ENCODE measurements at places on chromosomes 6 and 20. TPM values are rescaled to one million over a fixed set of nuclear protein-coding genes. Genes with fewer than 3 reads are reported as not detected.

Gene POLR3F
- 12.2 TPM for total RNA-seq

GRCh38 chr6:17086469-17086868, 15.4 kb upstream of the STMND1 start:
- DNase-seq: no peak

DNA sequence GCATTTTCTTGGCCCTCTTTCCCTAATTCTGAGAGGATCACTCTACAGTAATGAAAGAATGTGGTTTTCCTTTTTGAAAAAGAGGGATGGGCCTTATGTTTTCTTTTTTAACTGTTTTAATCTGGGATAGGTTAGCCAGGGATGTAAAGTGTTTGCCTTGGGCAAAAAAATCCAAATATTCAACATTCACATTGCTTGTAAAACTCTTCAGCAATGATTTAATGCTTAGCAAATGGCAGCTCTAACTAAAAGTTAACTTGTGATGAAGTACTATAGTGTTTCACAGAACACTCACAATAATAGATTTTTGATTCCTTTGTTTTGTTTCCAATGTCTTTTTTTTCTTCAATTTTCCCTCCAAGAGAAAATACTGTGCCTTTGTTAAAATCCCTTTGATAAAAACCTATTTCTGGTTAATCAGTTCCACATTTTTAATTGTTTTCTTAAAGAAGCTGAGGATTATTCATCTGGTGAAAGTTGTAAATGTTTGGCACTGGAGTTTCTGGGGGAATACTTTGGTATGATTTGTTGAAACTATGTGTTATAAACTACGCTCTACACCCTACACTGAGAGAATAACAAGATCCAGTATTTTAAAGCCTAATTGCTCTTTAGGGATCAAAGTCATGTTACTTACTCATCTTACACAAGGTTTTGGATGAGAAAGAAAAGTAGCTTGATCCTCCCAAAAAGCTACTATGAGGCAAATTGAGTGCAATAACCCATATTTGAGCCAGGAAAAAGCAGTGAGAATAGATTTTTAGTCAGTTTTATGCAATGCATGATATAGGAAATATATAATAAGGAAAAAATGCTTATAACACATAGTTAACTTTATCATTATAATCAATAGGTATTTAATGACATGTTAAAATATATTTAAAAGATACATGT, 335.8 kb downstream of the EPHA7 start:
- no peak for DNase-seq

Gene TSBP1
- total RNA-seq: not detected

Gene CNKSR3
- total RNA-seq: 17.1 TPM

- no peak for DNase-seq
These were observed 9.5 kb downstream of the NKX2-2 start for GRCh38 chr20:21504323-21504722.

Gene SRSF12
- total RNA-seq: 18.2 TPM

Gene PRELID3B
- 33.3 TPM for total RNA-seq

DNA sequence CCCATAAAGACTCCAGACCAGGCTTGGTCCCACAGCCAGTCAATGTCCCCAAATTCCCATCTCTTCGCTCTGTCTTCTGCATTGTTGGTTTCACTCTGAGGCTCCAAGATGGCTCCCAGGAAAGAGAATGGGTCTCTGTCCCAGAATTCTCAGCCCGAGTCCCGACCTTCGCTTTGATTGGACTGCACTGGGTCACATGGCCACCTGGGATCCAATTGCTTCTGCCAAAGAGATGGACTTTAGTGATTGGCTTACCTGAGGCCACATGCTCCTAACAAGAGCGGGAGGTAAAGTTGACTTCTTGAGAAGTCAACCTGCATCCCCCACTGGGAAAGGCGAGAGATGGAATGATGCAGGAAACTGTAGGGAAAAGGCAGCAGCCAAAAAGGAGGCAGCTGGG, 104.7 kb upstream of the PMEPA1 start:
- no peak for DNase-seq

Gene TRIM10
- total RNA-seq: not detected

DNA sequence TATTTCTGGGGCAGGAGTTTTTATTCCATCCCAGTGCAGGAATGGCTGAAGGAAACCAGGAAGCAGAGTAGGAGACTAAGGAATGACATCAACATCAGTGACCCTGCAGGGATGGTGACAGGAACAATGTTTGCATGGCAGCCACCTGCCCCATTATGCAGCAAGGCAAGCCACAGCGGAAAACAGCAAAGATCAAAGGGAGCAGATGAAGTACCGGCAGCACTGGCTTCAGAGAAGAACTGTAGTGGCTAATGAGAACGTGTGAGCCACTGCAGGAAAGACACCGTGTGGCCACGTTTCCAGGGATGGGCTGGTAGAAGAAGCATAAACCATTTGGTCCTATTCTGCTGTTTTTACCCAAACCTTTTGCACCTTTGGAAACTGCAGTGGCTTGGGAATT, 52.9 kb upstream of the TAB2 start:
- no peak for DNase-seq

GRCh38 chr20:853406-853996, 20.0 kb downstream of the FAM110A start:
- DNase-seq: no peak

DNA sequence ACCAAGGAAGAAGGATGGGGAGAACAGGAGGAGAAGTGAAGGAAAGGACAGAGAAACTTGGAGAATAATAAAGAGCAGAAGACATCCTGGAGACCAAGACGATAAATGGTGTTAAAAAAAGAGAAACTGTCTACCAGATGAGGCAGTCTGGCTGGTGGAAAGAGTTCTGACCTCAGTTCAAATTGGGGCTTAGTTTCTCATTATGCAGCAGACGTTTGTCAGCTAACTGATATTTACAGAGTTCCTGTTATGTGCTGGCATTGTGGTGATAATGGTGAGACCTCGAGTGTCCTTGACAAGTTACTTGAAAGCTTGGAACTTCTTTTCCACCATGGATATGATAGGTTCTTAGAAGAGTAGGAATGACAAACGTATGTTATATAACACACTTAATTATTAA, 142.7 kb downstream of the LRRC1 start:
- no peak for DNase-seq

Gene HCRTR2
- total RNA-seq: 2.4 TPM

DNA sequence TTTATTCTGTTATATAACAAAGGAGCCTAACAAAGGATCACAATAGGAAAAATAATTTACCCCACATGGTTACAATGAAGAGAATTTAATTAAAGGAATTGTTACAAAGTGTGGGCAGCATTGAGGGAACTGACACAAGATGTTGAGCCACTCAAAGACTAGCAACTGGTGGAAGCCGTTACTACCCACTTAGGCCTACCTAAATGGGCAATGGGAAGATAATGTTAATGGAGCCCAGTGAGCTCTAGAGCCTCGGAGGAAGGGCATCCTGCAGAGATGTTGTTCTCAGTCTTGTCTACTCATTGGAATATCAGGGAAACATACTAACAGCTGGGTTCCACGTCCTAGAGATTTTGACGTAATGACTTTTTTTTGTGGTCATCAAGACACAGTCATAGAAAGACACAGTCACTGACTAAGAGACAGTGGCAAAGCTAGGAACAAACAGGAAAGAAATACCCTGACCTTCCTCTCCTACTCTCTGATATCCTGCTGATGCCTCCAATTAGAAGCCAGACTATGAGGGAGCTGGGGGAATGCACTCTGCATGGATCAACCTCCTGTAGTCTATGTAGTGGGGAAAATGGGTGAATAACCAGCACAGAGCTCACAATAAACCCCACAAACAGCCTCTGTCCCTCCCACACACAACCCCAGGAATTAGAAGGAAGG, 523.8 kb upstream of the FLRT3 start:
- no peak for DNase-seq

DNA sequence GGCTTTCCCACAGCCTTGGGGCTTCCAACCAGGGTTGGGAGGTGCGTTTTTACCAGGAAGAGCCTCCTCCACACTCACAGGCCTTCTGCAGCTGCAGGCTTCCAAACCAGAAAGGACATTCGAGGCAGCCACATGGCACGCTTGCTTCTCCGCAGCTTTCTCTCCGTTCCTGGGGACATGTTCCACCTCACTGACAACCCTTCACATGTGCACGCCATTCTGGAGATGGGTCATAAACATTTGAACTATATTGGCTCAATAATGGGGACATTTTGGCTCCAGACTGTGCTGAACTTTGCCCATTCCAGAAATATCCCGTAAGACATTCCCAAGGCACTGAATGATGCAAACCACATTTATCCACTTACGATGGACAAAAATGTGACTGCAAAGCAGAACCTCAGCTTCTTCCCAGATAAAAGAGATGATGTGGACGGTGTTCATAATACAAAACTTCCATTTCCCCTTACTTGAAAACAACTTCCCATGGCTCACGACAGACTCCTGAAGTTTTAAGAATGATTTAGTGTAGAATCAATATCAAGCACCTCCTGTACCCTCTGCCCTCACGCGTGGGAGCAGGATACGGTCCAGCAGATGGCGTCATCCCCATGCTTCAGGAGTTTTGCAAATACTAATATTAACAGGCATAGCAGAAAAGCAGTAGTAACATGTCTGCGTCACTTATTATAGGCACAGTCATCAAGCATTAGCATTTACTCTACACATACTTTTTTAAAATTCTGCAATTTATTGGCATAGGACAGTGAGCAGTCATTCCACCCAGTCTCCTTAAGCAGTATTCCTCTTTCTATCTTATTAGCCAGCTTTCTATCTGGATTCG, 25.4 kb upstream of the FOXF2 start:
- DNase-seq: no peak

GRCh38 chr6:1313384-1313766, 1.5 kb downstream of the FOXQ1 start:
- DNase-seq: no peak

Gene ZBTB46
- total RNA-seq: 14.0 TPM

- DNase-seq: no peak
These were observed 72.5 kb upstream of the SULF2 start for GRCh38 chr20:47857569-47858464.

- DNase-seq: no peak
These were observed 159.4 kb upstream of the PRSS16 start for GRCh38 chr6:27088068-27088467.

DNA sequence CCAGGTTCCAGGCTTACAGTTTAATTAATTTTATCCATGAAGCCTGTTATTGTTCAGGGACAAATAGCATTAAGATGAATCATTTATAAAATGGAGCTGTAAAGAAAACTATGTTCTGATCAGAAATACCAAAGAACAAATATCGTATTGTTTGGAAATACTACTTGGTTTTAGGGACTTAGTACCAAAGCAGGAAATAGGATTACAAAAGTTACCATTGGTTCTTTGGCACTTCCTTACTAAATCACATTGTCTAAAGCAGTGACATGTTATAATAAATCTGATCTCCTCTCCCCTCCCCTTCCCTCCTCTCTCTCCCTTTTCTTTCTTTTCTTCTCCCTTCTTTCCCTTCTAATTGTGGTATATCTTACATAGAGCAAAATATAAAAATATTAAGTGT, 29.6 kb downstream of the CRYBG1 start:
- DNase-seq: no peak

Gene RIPOR2
- total RNA-seq: 40.7 TPM

DNA sequence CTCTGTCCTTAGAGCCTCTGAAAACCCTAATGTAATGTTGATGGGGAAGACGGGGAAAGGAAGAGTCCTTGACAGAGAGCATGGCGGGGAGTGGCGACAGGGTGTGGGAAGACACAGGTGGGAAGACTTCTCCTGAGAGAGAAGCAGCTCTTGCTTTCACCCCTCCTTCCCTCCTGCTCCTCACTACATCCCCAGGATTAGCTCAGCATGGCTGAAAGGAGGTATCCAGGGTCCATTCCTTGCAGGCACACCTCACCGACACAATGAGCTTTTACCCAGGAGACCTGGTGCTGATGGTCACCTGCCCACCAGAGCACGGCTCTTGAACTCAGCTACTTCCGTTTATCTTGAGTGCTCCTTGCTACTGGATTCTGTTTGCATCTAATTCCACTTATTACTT, 469.3 kb downstream of the CDH26 start:
- no peak for DNase-seq

GRCh38 chr20:46485431-46485830, 27.9 kb downstream of the ZNF334 start:
- DNase-seq: no peak

DNA sequence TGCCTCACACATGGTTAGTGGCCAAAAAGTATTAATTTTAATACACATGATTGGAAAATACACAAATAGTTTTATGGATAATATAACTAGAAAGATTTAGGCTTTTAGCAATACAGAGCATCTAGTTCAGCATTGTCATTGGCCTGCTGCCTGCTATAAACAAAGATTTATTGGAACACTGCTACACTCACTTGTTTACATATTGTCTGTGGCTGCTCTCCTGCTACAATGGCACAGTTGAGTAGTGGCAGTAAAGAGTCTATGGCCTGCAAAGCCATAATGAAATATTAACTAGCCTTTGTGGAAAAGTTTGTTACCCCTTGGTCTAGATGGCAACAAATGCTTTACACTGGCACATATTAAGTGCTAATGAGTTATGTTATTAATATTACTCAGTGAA, 37.8 kb downstream of the ZNF451 start:
- no peak for DNase-seq

GRCh38 chr20:19876828-19877460, 118.9 kb downstream of the RIN2 start:
- DNase-seq: no peak

DNA sequence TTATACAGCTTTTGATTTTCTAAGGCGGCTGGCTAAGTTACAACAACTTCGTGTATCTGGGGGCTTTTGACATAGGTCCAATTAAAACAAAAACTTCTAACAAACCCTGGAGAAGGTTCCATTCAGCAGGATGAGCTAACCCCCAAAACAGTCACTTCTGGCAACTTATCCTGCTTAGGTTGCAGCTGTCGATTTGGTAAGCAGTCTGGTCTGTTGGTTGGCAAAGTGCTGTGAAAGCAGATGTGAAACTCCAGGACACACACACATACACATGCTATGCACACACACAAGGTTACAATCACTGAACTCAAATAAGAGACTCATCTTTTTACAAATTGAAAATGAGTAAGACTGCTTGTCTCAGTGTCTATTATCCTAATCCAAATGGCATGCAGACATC, 119.0 kb upstream of the STMND1 start:
- DNase-seq: no peak

GRCh38 chr6:115514656-115515055, 546.0 kb downstream of the FRK start:
- no peak for DNase-seq

Gene VSX1
- 4.9 TPM for total RNA-seq

- DNase-seq: no peak
These were observed 266.2 kb upstream of the ZFP64 start for GRCh38 chr20:52457826-52458225.

- DNase-seq: no peak
These were observed 46.0 kb downstream of the ZFAND3 start for GRCh38 chr6:37865504-37865903.

DNA sequence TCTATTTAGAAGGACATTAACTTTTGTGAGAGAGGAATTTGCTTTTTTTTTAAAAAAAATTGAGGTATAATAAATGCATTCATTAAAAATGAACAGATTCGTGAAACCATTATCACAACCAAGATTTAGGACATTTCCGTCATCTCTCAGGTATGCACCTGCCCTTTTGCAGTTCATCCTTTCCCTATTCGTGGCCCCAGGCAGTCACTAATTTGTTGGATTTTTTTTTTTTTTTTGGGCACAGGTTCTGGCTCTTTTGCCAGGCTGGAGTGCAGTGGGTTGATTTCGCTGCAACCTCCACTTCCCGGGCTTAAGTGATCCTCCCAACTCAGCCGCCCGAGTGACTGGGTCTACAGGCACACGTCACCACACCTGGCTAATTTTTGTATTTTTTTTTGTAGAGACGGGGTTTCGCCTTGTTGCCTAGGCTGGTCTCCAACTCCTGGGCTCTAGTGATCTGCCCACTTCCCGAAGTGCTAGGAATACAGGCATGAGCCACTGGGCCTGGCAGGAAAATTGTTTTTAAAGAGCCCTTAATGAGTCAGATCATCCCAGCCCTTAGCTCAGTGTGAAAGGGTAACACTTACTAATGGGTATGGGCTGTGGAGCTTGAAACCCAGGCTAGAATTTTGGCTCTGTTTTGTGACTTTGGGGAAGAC, 9.2 kb downstream of the PHF3 start:
- no peak for DNase-seq

All from dorsolateral prefrontal cortex (tissue), 122 donors.